ENCODE measurements at places on chromosomes 2 and 18.

DNA sequence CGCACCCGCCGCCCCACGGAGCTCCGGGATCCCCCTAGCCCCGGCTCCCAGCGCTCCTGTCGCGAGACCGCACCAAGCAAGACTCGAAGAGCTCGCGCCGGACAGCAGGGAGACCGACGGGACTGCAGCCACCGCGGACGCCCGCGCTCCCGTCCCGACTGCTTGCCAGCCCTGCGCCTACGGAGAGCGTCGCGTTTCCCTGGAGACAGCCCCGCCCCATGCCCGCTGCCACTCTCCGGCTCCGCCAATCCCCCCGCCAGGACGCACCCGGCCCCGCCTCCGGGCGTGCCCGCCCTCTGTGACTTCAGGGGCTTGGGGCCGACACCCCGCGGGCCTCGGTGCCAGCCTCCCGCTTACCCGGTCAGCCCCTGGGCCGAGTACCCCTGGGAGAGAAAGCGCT, at the start of gene ANKMY1:
Gene ANKMY1 (minus strand): TSS at position 181 of the 400 bp plus-strand sequence. CDS start 653 bp downstream, outside the sequence.
- peak; percentile 67 for DNase-seq

GRCh38 chr2:143632751-143633374, 503.6 kb downstream of the ARHGAP15 start:
- no peak for DNase-seq

DNA sequence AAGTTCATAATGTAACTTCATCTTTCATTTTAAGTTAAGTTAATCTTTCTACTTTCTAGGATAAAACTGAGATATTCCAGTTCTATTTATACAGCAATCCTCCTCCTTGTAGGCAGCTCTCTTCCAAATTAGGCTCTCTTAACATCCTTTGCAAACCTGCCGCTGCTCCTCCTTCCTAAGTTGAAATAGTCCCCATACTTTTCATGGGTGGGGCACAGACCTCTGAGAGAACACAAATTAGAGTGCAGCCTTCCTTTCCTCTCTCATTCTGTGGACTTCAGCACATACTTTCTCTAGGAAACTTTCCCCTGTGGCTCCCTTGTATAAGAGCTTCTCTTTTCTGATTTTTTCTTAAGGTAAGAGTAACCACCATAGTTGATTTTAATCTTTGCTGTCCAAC, 28.3 kb downstream of the TWSG1 start:
- no peak for DNase-seq

GRCh38 chr2:207503234-207503633, 26.5 kb upstream of the CREB1 start:
- DNase-seq = no peak

DNA sequence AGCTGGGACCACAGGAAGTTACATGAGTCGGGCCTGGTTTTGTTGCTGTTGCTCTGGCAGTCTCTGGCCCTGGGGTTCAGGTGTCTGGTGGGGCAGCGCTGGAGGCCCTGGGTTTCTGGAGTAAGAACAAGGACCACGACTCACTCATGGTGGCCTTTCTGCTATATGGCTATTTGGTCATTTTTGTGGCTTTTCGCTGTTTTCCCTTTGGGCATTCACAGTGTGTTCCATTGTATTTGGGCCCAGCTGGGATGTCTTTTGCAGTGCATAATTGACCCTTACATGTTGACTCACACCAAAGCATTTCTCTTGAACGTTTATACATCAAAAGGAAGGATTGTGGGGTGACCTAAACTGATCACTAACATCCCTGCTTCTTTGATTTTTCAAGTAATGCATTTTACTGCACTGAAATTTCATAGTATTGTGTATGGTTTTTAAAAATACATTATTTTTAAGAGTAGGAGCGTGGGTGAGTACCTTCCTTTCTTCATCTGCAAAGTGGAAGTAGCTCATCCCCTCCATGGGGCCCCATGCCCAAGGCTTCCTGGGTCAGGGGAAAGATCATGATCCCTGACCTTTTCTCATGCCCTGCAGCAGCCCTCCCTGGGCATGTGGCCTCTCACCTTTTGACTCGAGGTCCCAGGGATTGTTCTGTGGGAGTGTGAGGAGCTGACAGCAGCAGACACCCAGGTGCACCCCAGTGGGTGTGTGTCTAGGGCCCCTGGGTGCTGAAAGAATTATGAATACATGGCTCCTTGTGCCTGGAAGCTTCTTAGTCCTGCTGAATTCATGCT, 225.5 kb downstream of the AGAP1 start:
- no peak for DNase-seq

- DNase-seq = no peak
Observed at GRCh38 chr2:60460577-60461420, 92.7 kb downstream of the BCL11A start.

GRCh38 chr2:128172191-128172590, 81.2 kb downstream of the UGGT1 start:
- no peak for DNase-seq

- DNase-seq = no peak
Observed at GRCh38 chr2:26632624-26633185, 8.5 kb downstream of the CIB4 start.

- peak; percentile 34 for DNase-seq
Observed at GRCh38 chr2:156321243-156321904, 11.1 kb downstream of the NR4A2 start.

DNA sequence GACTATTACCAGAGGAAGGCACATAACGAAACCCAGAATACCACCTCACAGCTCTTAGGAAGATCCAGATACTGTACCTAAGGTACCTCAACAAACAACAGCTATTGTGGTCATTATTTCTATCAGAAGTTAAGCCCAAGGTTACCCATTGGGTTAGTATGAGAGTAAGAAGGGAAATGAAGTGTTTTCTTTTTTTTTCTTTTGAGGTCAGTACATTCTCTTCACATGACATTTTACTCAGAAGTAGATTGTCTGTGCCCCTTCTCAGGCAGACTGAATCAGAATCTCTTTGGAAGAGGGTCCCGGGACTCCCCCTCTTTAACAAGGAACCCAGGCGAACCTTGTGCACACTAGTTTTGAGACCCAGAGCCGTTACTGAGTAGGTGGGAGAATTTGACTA, 233.7 kb upstream of the CXCR4 start:
- no peak for DNase-seq

DNA sequence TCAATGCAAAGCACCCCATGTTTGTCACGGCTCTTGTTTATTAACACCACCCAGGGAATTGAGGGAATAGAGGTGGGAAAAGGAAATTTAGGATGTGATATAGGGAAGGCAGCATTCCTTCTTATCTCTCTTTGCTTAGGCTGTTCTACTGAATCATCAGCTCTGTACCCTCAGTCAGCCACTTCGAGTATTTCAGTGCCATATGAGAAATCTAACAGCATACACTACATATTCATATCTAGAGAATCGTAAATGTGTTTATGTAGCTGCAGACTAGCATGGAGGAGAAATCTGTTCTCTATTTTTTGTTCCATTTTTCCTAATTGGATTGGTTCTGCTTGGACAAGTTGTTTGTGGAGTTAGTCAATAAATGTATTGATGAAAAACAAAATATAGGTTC, 187.8 kb downstream of the CTNNA2 start:
- no peak for DNase-seq

- DNase-seq = no peak
Observed at GRCh38 chr2:199456383-199457146, 1.2 kb downstream of the SATB2 start.

DNA sequence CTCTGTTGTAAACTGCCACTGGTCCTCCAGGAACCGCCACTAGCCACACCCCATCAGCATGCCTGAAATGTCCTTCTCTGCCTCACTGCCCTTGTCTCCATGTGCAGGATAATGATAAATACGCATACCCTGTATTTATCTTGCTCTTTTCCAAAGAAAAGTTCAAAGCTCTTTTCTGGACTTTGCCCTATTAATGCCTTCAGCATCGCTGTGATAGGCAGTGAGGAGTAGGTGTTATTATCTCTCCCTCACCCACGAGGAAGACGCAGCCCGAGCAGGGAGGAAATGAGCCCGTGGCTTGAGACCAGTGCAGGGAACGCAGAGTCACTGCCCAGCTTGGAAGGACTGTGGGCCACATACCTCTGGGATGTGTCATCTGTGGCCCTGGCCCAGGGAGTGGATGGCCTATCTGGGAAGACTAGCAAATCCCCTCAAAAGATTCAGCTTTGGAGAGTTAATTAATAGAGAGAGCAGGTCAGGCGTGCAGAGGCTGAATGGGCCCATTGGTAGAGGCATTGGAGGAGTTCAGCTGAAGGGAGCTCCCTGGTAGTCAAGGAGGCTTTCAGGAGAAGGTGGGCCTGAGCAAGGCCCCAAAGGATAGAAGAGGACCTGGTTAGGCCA, 39.5 kb upstream of the MCFD2 start:
- DNase-seq = no peak

All from stimulated activated CD4-positive, alpha-beta T cell treated with anti-CD3 and anti-CD28 coated beads, Interleukin-4, amount 100 ng/mL, for 4 hours (primary cell).